GM12864 (cell line): ENCODE measurements at places on chromosomes 4 and X.

DNA sequence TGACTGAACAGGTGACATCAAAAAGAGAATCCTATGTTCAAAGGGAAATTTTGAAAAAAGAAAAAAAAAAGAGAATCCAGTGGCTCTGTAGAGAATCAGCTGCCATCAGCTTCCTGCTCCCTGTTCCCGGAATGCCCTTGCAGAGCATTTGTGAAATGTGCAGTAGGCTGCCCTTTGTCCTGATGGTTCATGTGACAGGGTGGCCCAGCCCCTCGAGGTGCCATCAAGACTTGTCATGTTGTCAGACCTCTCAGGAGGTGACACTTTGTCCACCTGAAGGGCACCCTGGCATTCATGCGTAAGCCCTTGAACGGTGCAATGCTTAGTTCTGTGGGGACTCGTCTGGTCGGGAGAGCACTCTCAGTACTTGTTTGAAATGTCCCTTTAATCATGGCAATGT lies 71.4 kb downstream of the CLDN34 start:
- DNase-seq = no peak

DNA sequence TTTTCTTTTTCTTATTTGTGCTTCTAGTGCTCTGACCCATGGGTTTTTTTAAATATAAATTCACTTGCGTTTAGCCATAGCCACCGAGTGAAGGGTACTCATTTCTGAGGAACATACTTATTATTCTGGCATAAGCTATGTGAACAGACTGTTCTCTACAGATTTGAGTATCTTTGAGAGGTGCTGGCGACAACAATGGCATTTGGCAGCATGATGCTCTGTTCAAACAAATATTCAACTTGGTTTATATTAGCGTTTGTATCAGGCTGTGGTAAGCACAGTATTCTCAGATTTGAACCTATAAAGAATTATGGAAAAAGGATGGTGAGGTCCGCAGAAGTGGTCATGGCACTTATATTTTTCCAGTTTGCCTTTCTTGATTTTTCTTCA lies 108.7 kb upstream of the LIMCH1 start:
- no peak for DNase-seq

DNA sequence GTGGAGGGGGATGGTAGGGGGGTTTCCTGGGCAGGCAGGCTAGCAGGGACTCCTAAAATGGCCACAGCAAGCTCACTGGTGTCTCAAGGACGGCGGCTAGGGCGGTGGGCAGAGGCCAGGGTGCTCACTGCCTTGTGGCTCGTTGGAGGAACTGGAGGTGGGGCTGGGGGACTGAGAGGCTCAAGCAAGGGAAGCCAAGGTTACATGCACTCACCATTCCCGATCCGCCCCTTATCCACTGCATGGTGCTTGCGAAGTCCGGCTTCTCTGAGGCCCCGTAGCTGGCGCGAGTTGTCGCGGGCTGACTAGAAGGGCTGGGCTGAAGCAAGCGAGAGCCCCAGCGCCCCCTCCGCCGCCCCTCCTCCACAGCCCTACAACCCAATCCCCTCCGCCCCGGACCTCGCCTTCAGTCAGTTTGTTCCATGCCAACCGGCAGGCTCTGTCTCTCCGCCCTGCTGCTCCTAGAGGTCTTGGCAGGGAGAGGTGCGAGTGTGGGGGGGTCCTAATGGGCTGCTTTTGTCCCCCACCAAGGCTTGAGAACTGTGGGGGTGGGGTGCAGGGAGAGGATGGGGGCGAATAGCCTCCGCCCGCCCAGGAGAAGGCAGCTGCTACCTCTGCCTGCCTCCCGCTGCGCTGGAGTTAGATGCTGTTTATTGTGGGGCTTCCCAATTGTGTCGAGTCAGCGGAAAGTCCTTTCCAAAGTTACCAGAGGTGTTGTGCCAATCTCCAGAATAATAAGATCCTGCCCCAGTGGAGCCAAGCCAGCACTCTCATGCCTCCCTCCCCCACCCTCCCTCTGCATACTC lies at the start of gene ARHGEF9:
TSS of gene ARHGEF9 (minus strand) at position 313 of the 806 bp plus-strand sequence. CDS start at position 244, 69 bp downstream.
- DNase-seq = no peak

DNA sequence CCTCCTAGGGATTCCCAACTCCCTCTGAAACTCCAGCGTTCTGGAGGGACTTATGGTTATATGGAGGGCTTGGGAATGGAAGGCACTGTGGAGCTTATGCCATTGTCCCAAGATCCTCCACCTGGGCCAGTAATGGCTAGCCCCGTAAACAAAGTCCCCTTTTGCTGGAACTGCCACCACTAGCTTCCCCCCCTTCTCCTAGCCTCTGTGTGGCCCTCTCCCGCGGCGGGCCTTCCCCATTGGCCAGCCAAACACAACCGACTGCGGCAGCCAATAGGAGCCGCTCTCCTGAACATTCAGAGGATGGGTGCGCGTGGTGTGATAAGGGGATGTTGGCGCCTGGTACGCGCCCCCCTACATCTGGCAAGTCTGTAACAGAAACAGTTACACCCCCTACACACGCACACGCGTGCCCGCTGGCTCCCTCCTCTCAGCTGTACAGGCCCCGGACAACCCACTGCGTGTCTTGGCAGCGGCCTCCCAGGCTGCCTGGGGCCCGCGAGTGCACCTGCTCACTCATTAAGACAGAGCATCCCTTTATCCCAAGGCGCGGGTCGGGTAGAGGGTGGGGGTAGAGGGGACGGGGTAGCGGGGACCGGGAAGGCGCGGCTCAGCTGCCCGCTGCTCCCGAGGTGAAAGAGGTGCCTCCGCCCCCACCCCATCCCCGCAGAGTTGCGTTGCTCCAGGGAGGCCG lies 863 bp upstream of the RAB33A start:
- DNase-seq = no peak

DNA sequence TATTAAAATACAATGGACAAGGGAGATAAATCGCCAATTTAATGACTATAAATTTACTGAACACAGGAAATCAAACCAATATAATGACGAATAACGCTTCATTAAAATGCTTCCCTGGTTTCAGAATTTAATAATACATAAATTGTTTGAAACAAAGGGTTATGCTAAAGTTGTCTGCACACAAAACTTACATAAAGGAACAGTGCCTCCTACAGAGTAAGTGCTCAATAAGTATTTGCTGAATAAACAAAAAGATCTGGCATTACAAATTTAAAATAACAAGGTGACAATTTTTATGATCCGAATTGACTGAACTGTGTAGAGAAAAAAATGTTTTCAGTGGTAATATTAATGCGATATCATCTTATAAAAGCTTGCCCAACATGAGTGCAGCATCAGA lies 69.6 kb downstream of the NOCT start:
- no peak for DNase-seq

DNA sequence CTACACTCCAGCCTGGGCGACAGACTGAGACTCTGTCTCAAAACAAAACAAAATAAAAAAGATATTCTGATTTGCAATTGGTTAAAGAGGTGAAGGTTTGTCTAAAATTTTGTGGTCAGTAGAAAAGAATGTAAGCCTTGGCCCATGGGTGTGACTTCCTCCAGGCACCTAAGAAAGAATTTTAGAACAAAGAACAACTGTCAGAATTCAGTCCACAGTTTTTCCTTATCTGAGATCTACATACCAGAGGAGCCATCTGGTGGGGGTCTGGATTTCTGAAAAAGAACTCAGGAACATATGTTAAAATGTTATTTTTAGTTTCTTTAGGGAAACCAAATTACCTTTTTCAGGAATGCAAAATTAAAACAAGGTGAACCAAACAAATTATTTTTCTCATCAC lies 434.1 kb downstream of the ANKRD50 start:
- no peak for DNase-seq
